ENCODE measurements at places on chromosomes 12 and 14.

DNA sequence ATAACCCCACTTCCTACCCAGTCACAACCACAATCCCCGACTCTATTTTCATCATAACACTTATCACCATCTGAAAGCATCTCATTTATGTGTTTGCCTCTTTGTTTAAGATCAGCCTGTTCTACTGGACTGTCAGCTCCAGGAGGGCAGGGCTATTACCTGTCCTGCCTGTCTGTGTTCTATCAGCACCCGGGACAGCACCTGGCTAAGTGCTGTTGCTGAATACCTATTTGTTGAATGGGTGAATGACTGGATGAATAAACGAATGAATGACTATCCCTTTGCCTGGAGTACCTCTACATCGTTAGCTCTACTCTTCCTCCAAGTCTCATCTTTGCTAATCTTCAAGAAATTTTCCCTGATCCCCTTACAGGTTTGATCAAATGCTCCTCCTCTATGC, 69.0 kb downstream of the WSCD2 start:
- no peak for DNase-seq

DNA sequence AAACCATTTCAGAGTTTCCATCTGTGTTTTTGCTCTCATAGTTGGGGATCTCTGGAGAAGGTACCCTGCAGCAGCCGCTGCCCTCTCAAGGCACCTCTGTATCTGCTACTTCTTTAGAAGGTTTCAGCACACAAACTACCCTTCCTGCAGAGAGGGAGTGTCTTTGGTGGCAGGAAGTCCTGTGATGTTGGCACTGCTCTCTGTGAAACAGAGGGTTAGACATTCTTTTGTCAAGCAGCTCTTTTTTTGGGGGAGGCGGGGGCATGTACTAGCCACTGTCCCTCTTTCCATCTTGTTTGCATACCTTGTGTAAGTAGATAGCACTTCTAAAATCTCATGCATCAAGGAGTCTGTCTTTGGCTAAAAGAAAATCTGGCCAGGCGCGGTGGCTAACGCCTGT, 352.6 kb downstream of the BMP4 start:
- DNase-seq = no peak

GRCh38 chr14:94689985-94690400, 77.8 kb downstream of the SERPINA3 start:
- no peak for DNase-seq

DNA sequence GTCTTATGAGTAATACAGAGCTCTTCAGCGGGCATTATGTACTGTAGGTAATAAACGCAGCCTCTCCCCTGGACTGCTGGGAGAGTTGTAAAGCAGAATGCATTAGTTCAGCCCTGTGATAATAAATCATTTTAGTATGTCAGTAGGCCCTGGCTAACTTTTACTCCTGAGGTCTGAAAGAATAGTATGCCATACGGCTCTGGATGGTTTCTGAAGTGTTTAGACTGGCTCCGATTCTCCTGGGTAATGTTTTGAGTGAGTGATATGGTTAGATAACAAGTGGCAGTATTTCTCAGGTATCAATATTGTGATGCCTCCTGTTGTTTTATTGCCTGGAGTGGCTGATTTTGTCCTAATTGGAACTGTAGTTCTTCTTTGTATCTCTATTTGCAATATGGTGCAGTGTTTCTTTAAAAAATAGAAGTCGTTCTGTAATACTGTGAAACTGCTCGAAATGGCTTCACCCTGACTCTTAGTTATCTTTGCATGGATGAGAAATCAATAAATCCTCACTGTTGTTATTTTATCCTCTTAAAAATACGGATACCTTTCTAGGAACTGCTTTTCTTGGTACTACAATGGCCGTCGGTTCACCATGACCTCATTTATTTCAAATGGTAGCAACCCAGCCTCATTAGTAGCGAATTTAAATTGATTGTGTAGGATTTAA, 100.2 kb downstream of the PDZRN4 start:
- DNase-seq = no peak

GRCh38 chr12:2150833-2151232, 98.0 kb downstream of the CACNA1C start:
- no peak for DNase-seq

DNA sequence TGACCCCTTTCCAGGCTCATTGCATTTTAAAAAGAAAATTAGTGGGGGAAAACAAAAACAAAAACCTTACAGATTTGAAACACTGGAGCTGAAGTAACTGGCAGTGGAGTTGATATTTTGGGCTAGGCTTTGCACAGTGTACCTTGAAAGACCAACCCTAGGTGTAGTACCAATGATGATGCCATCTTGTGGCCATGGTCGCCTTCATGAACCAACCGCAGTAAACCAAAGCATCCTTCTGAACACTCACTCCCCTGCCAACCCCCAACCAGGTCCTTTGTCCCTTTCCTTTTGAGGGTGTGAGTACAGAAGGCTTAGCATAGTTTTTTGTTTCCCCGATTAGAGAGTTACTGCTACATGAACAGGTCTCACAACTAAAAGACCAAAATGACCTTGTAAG, 5.9 kb downstream of the TOMM20L start:
- DNase-seq = no peak

GRCh38 chr12:120056739-120057138, 59.8 kb downstream of the RAB35 start:
- DNase-seq = no peak

DNA sequence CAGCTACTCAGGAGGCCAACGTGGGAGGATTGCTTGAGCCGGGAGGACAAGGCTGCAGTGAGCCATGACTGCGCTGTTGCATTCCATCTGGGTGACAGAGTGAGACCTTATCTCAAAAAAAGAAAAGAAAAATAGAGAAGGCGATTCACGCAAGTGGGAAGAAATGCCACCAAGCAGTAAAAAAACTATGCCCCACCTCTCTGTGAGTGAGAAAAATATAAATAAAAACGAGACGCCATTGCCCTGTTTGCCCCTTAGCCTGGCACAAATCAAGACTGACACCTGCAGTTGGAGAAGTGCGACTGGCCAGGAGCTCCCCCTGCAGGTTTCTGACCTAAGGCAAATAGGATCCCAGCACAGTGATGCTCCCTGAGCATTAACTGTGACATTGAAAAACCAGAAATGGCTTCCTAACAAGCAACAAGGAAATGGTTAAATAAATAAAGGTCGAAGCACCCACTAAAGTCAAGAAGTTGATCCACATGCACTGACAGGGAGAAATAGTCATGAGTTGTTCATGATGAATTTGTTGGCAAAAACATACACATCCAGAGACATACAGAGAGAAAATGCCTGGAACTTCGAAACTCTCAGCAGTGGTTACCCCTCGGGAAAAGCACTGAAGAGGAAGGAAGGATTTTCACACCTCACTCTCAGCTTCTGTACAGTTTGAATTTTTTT, 21.1 kb downstream of the GSC start:
- DNase-seq = no peak

DNA sequence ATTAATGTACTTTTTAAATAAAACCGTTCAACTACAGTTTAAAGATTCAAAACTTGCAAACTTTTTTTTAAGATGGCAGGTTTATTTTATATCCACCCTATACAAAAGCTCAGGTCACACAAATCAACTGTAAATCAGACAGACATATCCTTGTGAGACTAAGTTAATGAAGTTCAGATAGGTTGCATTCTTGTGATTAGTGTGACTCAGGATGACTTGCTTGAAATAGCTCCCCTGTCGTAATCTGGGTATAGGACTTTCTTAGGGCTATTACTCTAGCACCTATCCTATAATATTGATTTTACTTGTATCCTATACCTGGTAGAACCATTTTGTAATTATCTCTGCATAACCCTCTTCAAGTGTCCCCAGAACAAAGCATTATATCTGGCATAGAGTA, 9.5 kb upstream of the PRKD1 start:
- DNase-seq = no peak

DNA sequence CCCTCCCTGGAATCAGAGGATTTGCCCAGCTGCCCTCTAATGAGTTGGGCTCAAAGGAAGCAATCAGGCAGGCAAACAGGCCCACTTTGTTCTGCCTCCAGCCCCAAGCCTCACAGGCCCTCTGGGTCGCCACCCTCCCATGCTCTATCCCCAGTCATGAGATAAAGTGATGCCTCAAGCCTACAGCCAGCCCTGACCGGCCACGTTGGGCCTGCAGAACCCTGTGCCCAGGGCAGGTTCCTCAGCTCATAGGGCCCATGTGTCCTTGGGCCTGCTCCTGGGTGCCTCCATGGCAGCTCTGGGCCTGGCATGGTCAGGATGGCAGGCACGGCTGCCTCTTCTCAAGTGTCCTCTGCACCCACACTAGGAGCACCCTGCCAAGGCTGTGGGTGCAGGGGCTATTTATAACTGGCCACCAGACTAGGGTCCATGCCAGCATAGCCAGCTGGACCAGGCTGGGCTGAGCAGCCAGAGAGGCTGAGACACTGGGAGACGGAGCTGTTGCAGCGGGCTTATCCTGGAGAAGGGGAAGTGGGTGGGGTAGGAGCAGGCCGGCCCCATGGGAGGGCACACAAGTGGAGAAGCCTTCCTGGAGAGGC, 20.2 kb downstream of the HDAC7 start:
- DNase-seq = no peak

- no peak for DNase-seq
Measured at GRCh38 chr12:107011519-107011918, 24.6 kb upstream of the MTERF2 start.

GRCh38 chr12:88805692-88806091, 225.4 kb upstream of the KITLG start:
- no peak for DNase-seq

DNA sequence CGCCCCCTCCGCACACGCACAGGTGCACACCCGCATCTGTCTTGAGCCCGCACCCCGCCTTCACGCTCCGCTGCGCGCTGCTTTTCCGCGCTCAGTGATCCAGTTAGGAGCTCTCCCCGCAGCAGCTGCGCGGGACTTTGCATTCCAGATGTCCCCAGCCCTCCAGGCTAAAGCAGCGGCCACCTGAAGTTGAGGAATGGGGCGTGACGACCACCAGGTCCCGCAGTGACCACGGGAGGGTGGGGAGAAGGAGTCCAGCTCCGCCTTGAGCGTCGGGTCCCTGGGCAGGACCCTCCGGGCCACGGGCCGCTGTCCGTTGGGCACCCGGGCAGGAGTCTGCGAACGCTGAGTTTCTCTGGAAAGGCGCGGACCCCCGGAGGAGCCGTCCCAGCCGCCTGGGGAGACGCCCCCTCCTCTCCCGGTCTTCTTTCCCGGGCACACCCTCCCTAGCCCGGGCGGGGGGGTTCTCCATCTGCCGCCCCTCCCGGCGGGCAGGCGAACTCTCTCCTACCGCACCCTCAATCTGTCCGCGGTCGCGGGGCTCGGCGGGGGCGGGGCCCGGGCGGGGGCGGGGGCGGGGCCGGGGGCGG, 334 bp upstream of the TMEM132C start:
- DNase-seq = no peak

DNA sequence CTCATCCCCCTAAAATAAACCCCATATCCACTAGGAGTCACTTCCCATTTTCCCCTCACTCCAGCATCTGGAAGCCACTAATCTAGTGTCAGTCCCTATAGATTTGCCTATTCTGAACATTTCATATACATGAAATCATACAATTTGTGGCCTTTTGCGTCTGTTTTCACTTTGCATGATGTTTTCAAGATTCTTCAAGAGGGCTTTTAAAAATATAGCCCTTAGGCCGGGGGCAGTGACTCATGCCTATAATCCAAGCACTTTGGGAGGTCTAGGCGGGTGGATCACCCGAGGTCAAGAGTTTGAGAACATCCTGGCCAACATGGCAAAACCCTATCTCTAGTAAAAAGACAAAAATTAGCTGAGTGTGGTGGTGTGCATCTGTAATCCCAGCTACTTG, 104.7 kb downstream of the VEZT start:
- no peak for DNase-seq

DNA sequence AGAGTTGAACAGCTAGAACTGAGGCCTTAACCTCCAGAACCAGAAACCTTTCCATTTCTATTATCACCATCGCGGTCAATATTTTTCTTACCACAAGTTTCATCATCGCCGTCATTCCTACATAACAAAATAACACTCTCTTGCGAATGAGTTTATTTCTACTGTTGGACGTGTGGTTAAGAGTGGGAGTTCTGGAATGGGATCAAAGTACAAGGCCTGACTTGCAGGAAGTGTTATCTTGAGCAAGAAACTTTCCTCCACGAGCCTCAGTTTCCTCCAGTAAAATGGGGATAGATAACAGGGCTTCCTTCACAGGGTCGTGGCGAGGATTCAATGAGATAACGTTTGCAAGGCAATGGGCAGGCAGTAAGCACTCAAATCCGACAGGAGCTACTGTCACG, 652 bp downstream of the SART3 start:
- DNase-seq = no peak
